ENCODE measurements at places on chromosomes 2 and 18. TPM values are rescaled to one million over a fixed set of nuclear protein-coding genes. Genes with fewer than 3 reads are reported as not detected.

GRCh38 chr2:207078186-207078798 is 87.5 kb downstream of the KLF7 start:
- no peak for DNase-seq
- no peak overlapping the region for H3K27ac ChIP-seq
- H3K27me3 ChIP-seq: no peaks in the 10 kb centered on the region
- no peaks in the 10 kb centered on the region for H3K4me1 ChIP-seq
- H3K36me3 ChIP-seq: peaks cover 56% of the 10 kb centered on the region

Gene ARL4C
- 21.7 TPM for total RNA-seq

Gene NXPH2
- 4.8 TPM for total RNA-seq

Gene RNU2-63P
- total RNA-seq: 19.8 TPM
